ENCODE measurements at places on chromosomes 11 and 22.

- no peaks in the 10 kb centered on the region for H3K36me3 ChIP-seq
- H3K27ac ChIP-seq = no peak overlapping the region
- no peak overlapping the region for H3K4me3 ChIP-seq
- no peaks in the 10 kb centered on the region for H3K27me3 ChIP-seq
Measured at GRCh38 chr11:124886476-124886875, 11.2 kb downstream of the ROBO4 start.

GRCh38 chr11:13769188-13769587 is 100.7 kb downstream of the FAR1 start:
- H3K27me3 ChIP-seq = no peaks in the 10 kb centered on the region
- no peak overlapping the region for H3K4me3 ChIP-seq
- H3K4me1 ChIP-seq = no peaks in the 10 kb centered on the region
- no peak overlapping the region for H3K27ac ChIP-seq

GRCh38 chr22:38450234-38450797 is 4.7 kb downstream of the KCNJ4 start:
- DNase-seq = no peak
- H3K4me1 ChIP-seq = no peaks in the 10 kb centered on the region
- H3K36me3 ChIP-seq = no peaks in the 10 kb centered on the region
- H3K27me3 ChIP-seq = peaks cover 59% of the 10 kb centered on the region

DNA sequence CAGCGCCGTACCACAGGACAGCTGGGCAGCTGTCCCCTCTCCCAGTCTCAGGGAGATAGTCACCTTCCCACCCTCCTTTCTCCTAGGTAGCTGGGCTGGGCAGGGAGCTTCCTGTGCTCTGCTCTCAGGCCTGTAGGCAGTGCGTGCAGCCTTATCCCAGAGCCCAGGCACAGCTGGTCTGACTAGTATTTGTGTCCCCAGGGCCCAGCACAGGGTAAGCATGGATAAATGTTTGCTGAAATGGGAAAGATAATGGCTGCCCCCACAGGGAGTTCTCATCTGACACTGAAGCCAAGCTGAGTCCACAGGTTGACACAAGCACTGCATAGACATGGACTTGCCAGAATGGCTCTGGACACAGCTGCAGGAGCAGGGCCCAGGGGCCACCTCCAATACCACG is 9.8 kb downstream of the SLC15A3 start:
- no peaks in the 10 kb centered on the region for H3K36me3 ChIP-seq
- peaks cover 2% of the 10 kb centered on the region for H3K27me3 ChIP-seq
- no peak overlapping the region for H3K27ac ChIP-seq
- H3K4me1 ChIP-seq = no peaks in the 10 kb centered on the region
- no peak for DNase-seq

DNA sequence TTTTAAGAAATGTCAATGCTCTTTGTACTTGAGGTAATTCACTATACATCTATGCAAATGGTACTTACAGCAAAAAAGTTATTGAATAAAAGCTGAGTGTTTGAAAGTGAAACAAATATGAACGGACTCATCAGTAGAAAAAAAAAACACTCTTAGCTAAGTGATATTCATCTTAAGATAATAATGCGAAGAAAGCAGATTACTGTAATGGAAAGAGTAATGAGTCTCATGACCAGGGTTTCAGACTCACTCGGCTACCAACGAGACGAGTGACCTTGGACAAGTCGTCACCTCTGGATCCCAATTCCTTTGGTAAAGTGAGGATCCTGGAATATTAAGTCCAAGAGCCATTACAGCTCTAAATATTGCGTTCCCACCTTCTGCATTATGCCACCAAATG is 57.0 kb downstream of the PACSIN2 start:
- no peak for DNase-seq
- no peaks in the 10 kb centered on the region for H3K4me1 ChIP-seq
- no peaks in the 10 kb centered on the region for H3K27me3 ChIP-seq
- H3K36me3 ChIP-seq = no peaks in the 10 kb centered on the region
- no peak overlapping the region for H3K27ac ChIP-seq

DNA sequence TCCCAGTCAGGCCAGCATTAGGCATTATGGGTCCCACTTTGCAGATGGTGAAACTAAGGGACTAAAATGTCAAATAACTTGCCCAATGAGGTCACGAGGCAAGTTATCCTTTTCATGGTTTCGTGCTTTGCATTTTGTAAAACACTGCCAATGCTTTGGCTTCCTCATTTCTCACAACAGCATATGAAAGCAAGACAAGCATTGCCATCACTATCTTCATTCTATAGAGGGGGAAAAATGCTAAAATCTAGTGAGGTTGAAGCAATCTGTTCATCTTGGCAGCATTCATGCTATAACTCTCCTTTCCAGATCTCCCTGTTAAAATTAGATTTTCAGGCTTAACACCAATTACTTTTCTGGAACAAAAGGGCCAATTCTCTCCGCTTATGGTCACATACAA is 14.8 kb downstream of the FAM181B start:
- H3K4me3 ChIP-seq = no peak overlapping the region
- H3K27me3 ChIP-seq = no peaks in the 10 kb centered on the region

GRCh38 chr11:85845124-85845631 is 10.0 kb upstream of the CCDC83 start:
- H3K27me3 ChIP-seq = no peaks in the 10 kb centered on the region
- H3K4me1 ChIP-seq = no peaks in the 10 kb centered on the region
- H3K27ac ChIP-seq = no peak overlapping the region
- H3K36me3 ChIP-seq = no peaks in the 10 kb centered on the region
- no peak overlapping the region for H3K4me3 ChIP-seq
- no peak for DNase-seq

DNA sequence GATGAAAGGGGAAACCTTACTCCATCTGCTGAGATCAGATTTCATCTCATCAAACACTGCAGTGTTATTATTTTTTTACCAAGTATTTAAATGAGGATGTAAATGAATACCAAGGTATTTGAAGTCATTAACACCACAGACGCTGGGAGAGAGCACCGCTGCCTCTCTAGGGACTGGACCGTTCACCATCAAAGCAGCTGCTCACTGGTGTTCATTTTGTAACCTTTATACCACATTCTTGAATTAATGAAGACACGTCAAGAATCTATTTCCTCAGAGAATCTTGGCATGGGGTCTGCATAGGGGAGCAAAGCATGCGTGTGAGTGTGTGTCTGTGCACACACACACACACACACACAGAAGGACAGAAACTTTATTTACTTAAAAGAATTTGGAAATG is 15.6 kb downstream of the SIAE start:
- H3K27ac ChIP-seq = no peak overlapping the region
- no peak overlapping the region for H3K4me3 ChIP-seq
- no peaks in the 10 kb centered on the region for H3K27me3 ChIP-seq
- DNase-seq = no peak

GRCh38 chr22:30752771-30753170 is 58.1 kb downstream of the OSBP2 start:
- H3K4me3 ChIP-seq = no peak overlapping the region
- H3K27me3 ChIP-seq = no peaks in the 10 kb centered on the region
- H3K27ac ChIP-seq = no peak overlapping the region

DNA sequence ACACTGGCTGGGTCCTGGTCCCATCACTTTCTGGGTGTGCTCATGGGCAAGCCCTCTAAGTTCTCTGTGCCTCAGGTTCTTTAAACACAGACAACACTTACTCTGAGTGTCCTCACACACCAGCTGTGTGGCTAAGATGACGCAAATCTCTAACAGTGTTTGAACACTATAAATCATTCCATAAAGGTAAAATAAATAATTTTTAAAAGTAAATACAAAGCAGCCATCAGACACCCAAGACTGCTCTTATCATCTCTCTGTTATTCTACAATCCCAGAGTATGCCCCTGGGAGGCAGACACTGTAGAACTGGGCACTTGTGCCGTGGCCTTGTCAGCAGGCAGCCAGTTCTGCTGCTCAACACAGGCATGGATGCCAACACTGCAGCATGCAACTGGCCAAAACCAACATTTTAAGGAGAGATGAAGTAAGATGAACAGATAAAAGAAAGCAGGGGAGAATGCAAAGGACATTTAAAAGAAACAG is 56.8 kb downstream of the RPL27A start:
- DNase-seq = no peak
- no peaks in the 10 kb centered on the region for H3K27me3 ChIP-seq
- H3K27ac ChIP-seq = no peak overlapping the region
- no peaks in the 10 kb centered on the region for H3K36me3 ChIP-seq

- H3K36me3 ChIP-seq = no peaks in the 10 kb centered on the region
- no peak overlapping the region for H3K27ac ChIP-seq
- DNase-seq = no peak
- H3K4me1 ChIP-seq = no peaks in the 10 kb centered on the region
Measured at GRCh38 chr22:26893173-26894110, 236.1 kb downstream of the MIAT start.

- H3K27ac ChIP-seq = no peak overlapping the region
- H3K27me3 ChIP-seq = no peaks in the 10 kb centered on the region
- no peaks in the 10 kb centered on the region for H3K36me3 ChIP-seq
- no peaks in the 10 kb centered on the region for H3K4me1 ChIP-seq
- DNase-seq = no peak
- no peak overlapping the region for H3K4me3 ChIP-seq
Measured at GRCh38 chr22:48309115-48309705, 1518.5 kb downstream of the BRD1 start.

DNA sequence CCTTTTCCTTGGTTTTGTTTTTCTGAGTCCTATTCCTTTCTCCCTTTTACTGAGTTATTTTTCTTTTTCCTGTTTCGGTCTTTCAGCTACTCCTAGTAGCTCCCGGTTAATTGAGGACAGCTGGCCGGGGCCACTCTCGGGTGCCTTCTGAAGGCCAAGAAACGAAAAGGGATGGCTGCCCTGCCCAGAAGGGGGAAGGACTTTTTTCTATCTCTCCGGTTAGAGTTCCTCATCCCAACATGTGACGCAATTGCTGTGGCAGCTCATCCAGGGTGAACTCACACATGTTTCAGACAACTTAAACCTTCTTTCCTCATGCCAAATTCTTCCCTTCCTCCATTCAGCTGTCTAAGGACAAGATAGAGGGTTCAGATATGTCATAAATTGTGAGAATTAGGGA is 83.6 kb downstream of the PIWIL4 start:
- DNase-seq = no peak
- no peaks in the 10 kb centered on the region for H3K4me1 ChIP-seq
- H3K27me3 ChIP-seq = no peaks in the 10 kb centered on the region

DNA sequence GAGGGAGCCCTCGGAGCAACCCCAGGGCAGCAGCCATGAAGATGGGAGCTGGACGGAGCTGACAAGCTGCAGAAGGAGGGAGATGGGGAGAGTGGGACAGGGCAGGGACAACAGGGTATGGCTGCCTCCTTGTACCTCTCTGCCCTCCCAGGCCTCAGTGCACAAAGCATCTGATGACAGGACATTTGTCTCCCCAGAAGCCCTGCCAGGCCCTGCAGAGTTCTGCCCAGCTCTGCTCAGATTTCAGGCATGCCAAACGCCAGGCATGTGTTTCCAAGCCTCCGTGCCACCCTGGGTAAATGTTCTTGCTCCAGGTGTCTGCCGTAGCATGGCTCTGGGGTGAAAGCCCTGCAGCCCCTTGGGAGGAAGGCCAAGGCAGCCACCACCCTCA is 1.1 kb upstream of the IFITM10 start:
- no peak overlapping the region for H3K4me3 ChIP-seq
- no peak overlapping the region for H3K27ac ChIP-seq
- no peak for DNase-seq
- no peaks in the 10 kb centered on the region for H3K27me3 ChIP-seq
- no peaks in the 10 kb centered on the region for H3K36me3 ChIP-seq

GRCh38 chr11:113436672-113437252 is 38.4 kb downstream of the DRD2 start:
- no peaks in the 10 kb centered on the region for H3K36me3 ChIP-seq
- no peak overlapping the region for H3K4me3 ChIP-seq
- no peak overlapping the region for H3K27ac ChIP-seq
- no peaks in the 10 kb centered on the region for H3K27me3 ChIP-seq
- DNase-seq = no peak

DNA sequence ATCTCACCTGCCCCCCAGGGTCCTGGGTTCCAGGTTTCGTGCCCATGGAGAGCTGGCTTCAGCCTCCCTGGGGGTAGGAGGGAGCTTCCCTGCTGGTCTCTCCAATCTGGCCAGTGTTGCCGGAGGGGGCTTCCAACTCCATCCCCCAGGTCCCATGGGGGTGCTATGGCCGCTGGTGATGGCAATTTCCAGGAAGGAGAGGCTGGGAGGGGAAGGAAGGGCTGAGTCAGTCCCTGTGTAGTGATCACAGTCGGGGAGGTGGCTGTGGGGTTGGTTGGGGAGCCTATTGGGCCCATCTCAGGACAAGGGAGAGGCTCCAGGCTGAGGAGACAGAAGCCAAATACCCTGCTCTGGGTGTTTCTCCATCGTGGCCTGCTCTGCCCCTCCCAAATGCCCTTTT is 5.7 kb upstream of the CDC42EP2 start:
- no peaks in the 10 kb centered on the region for H3K4me1 ChIP-seq
- no peak overlapping the region for H3K27ac ChIP-seq
- H3K36me3 ChIP-seq = no peaks in the 10 kb centered on the region
- no peaks in the 10 kb centered on the region for H3K27me3 ChIP-seq

GRCh38 chr11:47607380-47607779 is 13.2 kb upstream of the C1QTNF4 start:
- H3K27ac ChIP-seq = no peak overlapping the region
- H3K4me1 ChIP-seq = peaks cover 16% of the 10 kb centered on the region
- no peak for DNase-seq
- H3K4me3 ChIP-seq = no peak overlapping the region

- no peak overlapping the region for H3K27ac ChIP-seq
- H3K27me3 ChIP-seq = no peaks in the 10 kb centered on the region
- no peaks in the 10 kb centered on the region for H3K36me3 ChIP-seq
Measured at GRCh38 chr11:75337195-75337654, 14.2 kb downstream of the ARRB1 start.
